IPS-NIHi11 (cell line): ENCODE measurements at places on chromosomes 7 and 10.

- no peak for DNase-seq
Measured at GRCh38 chr7:36207451-36208291, 54.6 kb downstream of the EEPD1 start.

GRCh38 chr10:110008518-110009339 lies 945 bp downstream of the ADD3 start:
- DNase-seq = peak; percentile 45

DNA sequence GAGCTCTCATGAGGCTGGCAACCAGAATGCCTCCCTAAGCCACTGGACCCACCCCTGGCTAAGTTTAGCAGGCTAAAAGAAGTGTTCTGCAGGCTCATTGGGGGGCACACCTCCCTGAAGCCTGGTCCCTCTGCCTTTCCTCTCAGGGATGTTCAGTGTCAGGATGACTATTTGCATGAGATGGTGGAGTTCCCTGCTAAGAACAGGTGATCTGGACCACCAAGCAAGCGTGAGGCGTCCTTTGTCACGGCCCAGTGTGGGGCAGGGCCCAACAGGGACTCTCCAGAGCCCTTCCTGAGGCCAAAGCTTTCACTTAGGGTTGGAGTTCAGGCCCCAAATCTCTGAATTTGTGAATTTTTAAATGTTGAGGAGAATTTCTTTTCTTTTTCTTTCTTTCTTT lies 12.0 kb downstream of the SUFU start:
- DNase-seq = no peak

- no peak for DNase-seq
Measured at GRCh38 chr10:75297021-75297599, 61.4 kb upstream of the COMTD1 start.

DNA sequence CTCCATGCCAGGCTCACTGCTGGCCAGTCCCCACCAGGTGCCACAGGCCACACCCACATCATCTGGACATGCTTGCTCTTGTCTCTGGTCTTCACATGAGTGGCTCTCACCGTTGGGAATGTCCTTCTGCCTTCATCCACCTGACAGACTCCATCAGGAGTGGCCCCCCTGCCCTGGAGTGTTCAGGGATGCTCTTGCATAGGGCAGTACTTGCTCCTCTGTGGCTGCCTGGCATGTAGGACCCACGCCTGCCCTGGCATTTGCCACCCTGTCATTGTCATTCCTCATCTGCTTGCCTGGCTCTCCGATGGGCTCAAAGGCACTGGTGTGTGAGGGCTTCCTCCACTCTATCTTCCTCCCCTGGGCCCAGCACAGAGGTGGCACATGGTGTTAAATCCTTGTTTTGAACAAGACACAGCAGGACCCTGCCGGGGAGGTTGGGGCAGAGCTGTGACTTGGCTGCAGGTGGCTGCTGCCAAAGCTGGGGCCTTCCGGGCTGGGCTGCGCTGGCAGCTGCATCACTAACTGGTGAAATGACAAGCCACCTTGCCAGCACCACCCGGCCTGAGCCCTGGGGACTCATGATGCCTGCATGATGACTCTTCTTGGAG lies 1.8 kb downstream of the SH2D4B start:
- DNase-seq = no peak

GRCh38 chr7:111424768-111425167 lies 137.5 kb downstream of the IMMP2L start:
- DNase-seq = peak; percentile 4

DNA sequence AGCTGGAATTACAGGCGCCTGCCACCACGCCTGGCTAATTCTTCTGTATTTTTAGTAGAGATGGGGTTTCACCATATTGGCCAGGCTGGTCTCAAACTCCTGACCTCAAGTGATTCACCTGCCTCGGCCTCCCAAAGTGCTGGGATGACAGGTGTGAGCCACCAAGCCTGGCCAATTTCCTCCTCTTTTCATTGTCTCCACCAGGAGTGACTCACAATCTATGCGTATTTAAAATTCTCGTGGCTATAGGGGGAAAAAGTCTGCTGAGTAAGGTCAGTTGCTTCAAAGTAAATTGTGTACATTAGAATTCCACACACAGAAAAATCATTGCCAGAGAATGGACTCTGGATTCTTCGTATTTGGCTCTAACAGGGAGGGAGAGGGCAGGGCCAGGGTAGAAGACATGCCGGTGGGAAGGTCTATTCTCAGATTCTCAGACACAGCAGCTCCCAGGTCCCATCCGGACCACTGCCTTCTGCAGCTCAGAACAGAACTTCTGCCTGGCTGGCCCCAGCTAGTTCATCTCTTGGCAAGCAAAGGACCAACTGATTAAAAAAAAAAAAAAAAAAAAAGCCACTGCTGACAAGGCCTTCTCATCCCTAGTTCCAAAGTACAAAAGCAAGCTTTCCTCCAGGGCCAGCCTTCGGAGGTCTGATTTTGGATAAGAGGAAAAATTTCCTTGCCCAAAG lies 22.2 kb downstream of the PSPH start:
- DNase-seq = no peak

- no peak for DNase-seq
Measured at GRCh38 chr10:75720157-75720556, 288.7 kb downstream of the LRMDA start.

DNA sequence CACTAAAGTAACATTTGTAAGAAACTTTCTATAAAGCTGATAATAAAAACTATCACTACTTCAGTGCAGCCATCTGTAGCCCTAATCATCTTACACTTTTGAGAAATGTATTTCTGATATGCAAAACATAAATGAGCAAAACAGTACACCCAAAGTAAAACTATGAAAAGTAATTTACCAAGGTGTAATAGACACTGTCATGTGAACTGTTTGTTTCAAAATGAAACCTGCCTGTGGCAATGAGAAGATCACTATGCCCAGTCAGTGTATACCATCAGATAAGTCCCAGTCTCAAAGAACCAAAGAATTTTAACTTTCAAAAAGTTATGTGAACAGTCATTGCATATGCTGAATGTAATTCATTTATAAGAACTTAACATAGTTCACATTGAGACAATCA lies 398.1 kb downstream of the CDC14C start:
- no peak for DNase-seq
